ENCODE measurements at places on chromosomes 6 and 20. TPM values are rescaled to one million over a fixed set of nuclear protein-coding genes. Genes with fewer than 3 reads are reported as not detected.

DNA sequence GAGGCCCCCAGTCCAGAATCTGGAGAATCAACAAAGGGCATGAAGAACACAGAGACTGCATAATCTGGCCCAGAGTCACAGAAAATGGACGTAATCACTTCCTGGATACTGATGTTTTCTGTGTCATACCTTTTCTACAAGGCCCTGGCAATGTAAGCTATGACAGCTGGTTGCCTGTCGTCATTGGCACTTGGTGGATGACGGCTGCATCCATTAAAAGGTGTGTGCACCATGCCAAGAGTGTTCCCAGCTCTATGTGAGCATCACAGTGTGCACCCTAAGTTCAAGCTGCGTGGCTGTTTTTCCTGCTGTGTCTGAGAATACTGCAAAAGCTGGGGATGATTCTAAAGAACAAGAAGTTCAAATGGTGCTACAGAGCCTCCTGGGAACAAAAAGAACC is 275.2 kb upstream of the CNR1 start:
- DNase-seq, result no peak

Gene COL9A3
- total RNA-seq, result 0.94 TPM

Gene ZBTB12
- 5.2 TPM for total RNA-seq

GRCh38 chr6:55675941-55676340 is 96.9 kb upstream of the HMGCLL1 start:
- no peak for DNase-seq

- no peak for DNase-seq
These were observed 84.3 kb downstream of the MOXD1 start for GRCh38 chr6:132316970-132317369.

Gene KIF25
- total RNA-seq, result 0.24 TPM

DNA sequence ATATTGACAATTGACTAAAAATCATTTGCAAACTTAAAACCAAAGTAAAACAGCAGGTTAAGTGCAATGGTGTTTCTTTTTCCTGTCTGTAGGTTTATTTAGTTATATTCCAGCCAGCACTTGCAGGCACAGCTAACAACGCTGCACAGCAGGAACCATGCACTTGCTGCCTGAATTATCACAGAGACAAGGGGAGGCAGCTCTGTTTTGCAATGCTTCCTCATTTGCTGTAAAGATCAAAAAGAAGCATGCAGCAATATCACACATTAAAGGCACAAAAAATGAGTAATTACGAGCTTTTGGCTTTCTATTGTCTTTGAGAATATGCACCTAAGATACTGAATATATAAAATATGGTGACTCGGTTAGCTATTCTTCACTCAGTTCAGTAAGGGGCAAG is 241.9 kb downstream of the EPHA7 start:
- DNase-seq, result no peak

Gene ULBP1
- 0.16 TPM for total RNA-seq

Gene TNXB
- total RNA-seq, result 59.9 TPM

Data from cardiac septum (tissue), 1 donor.